ENCODE measurements at places on chromosomes 7 and 10.

GRCh38 chr10:46170789-46171188 lies 116.0 kb upstream of the ANTXRL start:
- DNase-seq, result no peak

GRCh38 chr7:101506531-101506930 lies 122.6 kb downstream of the MYL10 start:
- DNase-seq, result no peak

- peak; percentile 97 for DNase-seq
Measured at GRCh38 chr7:77327067-77327931, 88.8 kb downstream of the GSAP start.

- DNase-seq, result no peak
Measured at GRCh38 chr7:111855842-111856227, 293.5 kb upstream of the IMMP2L start.

GRCh38 chr7:34153656-34154270 lies 248.4 kb downstream of the BMPER start:
- no peak for DNase-seq

DNA sequence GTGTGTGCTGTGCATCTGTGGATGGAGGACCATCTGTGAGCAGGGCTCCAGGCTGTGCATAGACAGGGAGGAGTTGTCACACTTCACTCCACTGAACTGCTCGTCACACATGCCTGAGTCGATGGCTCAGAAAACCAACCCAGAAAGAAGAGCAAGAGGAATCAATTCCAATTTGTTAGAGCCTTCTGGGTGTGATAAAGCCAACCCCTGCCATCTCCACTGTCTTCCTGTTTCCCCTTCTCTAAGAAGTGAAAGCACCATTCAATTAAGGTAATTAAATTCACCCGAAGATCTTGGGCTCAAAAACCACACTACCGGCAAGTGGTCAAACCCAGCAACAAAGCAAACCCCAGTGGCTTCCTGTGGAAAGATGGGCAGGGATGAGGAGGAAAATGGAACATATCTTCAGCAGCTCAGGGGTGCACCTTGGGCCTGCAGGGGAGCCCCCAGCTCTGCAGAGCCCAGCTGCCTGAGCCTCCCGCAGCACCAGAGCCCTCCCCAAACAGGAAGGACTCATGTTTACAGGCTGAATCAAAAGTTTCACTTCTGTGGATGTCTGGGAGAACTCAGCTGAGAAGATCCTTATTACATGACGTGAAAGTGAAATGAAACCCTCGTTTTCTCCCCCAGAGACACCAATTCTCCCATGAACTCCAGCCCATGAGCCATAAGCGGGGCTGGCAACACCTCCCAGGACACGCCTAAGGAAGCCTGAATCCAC lies 10.9 kb downstream of the C10orf71 start:
- DNase-seq, result no peak
